Endothelial cell (in vitro differentiated cells): ENCODE measurements at places on chromosomes 13 and 19.

GRCh38 chr13:99339736-99340397 lies 32.7 kb upstream of the GPR183 start:
- DNase-seq, result no peak

- DNase-seq, result no peak
These were observed 70.4 kb downstream of the MRPL57 start for GRCh38 chr13:21246761-21247452.

- DNase-seq, result no peak
These were observed 202.0 kb downstream of the ENOX1 start for GRCh38 chr13:43584751-43585150.

- DNase-seq, result no peak
These were observed 114.8 kb upstream of the TRPC4 start for GRCh38 chr13:37984357-37984756.

DNA sequence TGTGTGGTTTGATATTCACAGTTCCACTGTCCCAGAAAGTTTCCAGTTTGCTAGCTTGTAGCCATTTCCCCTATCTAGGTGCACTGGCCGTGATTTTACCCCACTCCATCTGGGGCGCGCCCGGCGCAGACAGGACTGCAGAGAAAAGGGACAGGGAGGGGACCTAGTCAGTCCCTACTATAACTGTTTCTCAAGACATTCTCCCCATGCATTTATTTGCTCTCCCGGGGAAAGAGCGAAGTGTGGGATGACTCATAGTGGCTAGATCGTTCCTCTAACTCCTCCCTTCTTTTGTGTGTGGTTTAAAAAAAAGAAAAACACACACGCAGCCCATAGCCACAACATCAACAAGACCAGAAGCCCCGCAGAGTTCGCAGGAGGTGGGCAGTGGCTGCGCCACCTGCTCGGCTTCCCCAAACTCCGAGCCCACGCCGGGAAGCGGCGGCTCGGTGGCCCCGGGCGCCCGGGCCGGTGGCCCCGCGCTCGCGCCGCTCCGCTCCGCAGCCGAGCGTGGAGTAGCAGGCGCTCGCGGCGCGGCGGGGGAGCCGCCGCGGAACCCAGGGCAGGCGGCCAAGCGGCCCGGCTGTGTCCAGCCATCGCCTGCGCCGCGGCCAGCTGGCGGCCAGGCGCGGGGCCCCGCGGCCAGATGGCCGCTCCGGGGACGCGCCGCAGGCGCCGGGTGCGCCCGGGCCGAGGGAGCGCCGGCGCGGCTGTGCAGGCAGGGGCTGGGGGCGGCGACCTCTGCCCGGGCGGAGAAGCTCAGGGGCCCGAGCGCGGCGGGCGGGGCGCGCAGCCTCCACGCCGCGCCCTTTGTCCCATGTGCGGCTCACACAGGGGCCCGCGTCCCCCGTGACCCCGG lies 653 bp downstream of the TMTC4 start:
- DNase-seq, result peak; percentile 44

DNA sequence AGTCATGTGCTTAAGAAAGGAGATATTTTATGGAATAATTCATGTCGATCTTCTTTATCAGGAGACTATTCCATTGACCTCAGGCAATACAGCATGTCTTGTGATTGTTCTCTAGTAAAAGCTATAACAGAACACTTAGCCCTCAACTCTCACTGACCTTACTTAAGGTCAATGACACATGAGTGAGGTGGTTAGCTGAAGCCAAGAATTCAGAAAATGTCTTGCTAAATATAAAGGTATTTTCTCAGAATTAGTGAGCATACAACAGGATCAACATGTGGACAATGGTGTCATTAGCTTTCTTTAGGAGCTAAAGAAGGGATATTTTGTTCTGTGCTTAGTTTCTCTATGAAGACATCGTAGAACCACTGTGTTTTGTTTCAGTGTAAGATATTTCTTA lies 1730.4 kb upstream of the SLC10A2 start:
- DNase-seq, result no peak

DNA sequence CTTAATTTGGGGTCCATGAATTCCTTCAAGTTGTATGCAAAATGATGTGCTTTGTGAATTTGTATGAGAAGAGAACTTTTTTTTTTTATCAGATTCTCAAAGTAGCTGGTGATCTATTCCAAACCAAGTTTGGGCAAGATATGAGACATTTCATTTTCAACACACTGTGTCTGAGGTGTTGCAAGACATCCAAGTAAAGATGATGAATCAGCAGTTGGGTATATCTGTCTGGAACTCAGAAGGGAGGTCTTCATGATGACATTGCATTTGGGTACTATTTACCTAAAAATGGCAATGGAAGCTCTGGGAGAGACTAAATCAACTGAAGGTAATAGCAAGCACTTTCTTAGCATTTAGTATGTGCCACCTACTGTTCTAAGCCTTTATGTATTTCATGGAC lies 2.8 kb downstream of the FAM124A start:
- DNase-seq, result no peak

DNA sequence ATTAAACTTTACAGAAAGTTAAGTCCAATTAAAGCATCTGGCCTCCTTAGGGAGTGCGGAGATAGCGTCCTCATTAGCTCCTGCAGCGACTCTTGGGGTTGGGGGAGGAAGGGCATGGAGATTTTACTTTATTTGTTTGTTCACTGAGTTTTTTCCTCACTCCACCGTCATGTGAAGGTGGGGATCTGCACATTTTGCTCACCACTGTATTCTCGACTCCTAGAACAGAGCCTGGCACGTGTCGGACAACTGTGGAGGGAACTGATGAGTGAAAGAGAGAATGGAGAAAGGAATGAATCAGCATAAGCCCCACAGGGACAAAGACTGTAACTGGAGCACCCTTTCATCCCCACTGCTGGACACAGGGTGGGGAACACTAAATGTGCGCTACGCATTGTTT lies 205.1 kb upstream of the TSHZ3 start:
- no peak for DNase-seq

DNA sequence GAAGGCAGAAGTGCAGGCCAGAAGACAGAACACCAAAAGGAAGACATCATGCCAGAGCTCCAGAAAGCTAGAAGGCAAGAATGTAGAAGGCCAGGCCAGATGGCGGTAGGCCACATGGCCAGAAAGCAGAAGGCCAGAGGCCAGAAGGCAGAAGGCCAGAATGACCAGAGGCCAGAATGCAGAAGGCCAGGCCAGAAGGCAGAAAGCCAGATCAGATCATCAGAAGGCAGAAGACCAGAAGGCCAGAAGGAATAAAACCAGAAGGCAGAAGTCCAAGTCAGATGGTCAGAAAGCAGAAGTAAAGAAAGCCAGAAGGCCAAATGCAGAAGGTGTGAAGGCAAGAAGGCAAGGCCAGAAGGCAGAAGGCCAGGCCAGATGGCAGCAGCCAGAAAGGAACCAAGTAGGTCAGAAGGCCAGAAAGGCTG lies 185.0 kb downstream of the TUBA3C start:
- no peak for DNase-seq

GRCh38 chr19:43541920-43542650 lies 9.1 kb downstream of the ZNF575 start:
- no peak for DNase-seq

DNA sequence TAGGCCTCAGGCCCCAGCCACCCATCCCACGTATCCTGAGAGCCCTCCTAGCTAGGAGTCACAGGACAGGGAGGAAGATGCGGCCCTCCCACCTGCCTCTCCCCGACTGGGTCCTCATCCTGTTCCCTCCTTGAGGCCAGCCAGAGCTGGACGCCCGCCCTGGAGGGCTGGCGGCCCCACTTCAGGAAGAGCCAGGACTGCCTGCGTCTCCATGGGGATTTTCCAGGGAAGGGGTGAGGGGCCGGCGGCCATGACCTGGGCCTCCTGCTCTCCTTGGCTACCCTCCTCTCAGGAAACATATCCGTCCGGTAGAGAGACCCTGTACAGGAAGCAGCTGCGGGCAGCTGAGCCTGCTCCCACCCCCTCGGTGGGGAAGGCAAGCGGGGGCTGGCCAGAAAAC lies 11.3 kb upstream of the PRKD2 start:
- peak; percentile 33 for DNase-seq

DNA sequence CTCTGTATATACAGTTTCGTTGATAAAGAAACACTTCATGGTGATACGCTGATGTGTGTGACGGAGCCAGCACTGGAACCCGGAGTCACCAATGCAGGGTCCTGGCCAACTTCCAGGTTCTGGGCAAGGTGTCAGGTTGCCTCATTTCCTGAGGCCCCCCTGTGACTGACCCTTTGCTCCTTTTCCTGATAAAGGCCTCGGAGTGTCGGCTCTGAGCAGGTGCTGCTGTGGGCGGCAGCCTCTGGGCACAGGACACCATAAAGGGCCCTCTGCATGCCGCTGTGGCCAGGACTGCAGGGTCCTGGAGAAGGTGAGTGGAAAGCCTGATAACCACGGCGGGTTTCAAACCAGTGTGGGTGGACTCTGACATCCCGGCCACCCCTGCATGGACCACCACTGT lies 17.3 kb upstream of the MYDGF start:
- DNase-seq, result no peak

GRCh38 chr13:111175935-111176334 lies 60.8 kb downstream of the ARHGEF7 start:
- no peak for DNase-seq

DNA sequence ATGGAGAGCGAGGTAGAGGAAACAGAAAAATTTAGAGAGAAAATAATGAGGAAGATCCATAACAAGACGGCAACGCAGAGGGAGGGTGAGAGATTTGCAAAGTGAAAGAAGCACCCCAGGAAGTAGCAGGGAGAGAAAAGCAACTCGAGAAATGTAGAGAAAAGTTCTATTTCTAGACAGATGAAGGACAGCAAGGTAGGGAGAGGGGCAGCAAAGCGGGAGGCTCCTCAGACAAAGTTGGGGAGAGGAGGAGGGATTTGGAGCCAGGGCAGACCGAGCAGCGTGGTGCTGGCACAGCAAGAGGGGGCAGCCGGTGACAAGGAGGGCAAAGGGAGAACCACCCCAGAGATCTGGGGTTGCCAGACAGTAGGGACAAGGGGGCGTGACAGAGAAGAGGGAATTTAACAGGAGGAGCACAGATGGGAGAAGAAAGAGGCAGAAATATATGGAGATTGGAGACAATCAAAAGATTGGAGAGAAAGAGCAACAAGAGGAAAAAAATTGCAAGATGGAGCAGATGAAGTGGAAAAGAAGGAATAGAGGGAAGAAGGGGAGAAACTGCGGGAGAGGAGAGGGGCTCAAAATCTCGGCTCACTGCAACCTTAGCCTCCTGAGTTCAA lies 989 bp downstream of the ZNF766 start:
- DNase-seq, result peak; percentile 5

GRCh38 chr19:16482745-16483144 lies 11.0 kb upstream of the EPS15L1 start:
- DNase-seq, result no peak

- no peak for DNase-seq
These were observed 41.5 kb downstream of the KLF12 start for GRCh38 chr13:74092711-74093110.

GRCh38 chr19:14138576-14139265 lies 2.3 kb upstream of the ASF1B start:
- DNase-seq, result no peak

DNA sequence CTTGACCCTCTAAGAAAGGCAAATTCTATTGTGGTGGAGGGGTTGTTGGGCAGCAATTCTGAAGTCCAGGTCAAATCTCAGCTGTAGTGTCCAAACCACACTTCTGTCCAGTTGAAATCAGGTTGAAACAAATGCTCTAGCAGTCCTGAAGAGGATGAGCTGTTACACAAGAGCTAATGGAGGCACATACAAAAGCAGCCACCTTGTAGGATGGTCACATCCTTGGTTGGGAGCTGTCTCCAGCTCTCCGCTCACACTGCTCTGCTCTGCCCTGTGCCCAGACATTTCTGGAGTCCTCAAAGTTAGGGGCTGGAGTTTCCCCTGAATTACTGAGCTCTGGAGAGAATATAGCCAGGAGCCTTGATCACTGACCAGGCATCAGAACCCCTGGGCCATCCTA lies 47.2 kb downstream of the GPR12 start:
- no peak for DNase-seq

- no peak for DNase-seq
These were observed 122.0 kb downstream of the SIPA1L3 start for GRCh38 chr19:38028913-38029510.

DNA sequence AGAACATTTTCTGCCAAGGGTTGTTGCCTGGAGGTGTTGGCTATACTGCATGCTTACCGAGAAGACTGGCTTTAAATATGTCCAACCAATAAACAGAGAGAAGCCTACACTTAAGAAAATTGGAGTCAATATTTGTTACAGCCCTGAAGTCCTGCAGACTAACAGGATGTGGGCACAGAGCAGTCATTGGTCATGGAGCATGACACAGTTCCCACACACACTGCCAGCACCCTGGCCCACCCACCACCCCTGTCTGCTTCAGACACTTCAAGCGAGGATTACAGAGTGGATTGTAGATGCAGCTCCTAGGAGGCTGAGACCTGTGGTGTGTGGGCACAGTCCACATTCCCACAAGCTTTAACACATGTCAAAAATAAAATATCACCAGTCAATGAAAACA lies 21.0 kb upstream of the SERP2 start:
- no peak for DNase-seq

GRCh38 chr19:50779504-50780457 lies 9.5 kb downstream of the GPR32 start:
- no peak for DNase-seq

- peak; percentile 91 for DNase-seq
These were observed 3.8 kb upstream of the FCHO1 start for GRCh38 chr19:17747205-17748098.

- DNase-seq, result no peak
These were observed 9.6 kb downstream of the BCAM start for GRCh38 chr19:44818466-44819031.

DNA sequence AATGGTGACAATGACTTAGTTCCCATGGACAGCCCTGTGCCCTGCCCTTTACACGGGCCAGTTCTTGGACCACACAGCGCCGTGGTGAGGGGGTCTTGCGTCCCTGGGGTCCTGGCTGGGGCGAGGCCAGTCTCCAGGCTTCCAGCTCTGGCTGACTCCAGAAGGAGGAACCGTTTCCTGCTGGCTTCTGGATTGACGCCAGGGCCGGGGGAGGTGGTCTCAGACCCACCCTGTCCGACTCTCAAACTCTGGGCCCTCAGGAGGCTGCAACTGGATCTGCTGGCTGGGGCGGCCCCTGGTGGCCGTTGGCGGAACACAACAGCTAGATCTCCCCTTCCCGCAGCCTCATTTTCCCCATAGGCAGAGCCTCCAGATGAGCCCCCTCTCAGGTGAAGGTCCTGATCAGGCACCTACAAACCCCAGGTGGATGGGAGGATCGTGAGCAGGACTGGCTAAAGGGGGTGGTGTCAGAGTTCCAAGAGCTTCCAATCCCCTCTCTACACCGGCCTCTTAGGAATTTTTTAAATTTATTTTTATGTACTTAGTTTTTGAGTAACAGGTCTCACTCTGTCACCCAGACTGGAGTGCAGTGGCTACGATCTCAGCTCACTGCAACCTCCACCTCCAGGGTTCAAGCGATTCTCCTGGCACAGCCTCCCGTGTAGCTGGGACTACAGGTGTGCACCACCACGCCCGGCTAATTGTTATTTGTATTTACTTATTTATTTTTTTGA lies 8.0 kb downstream of the CCDC194 start:
- DNase-seq, result peak; percentile 84
